CD4-positive, alpha-beta T cell treated with Interleukin-2 at 100 ng/mL for 4 hours (primary cell): ENCODE measurements at places on chromosomes 13 and 19.

GRCh38 chr13:93460005-93460404, 233.4 kb downstream of the GPC6 start:
- no peak for DNase-seq

DNA sequence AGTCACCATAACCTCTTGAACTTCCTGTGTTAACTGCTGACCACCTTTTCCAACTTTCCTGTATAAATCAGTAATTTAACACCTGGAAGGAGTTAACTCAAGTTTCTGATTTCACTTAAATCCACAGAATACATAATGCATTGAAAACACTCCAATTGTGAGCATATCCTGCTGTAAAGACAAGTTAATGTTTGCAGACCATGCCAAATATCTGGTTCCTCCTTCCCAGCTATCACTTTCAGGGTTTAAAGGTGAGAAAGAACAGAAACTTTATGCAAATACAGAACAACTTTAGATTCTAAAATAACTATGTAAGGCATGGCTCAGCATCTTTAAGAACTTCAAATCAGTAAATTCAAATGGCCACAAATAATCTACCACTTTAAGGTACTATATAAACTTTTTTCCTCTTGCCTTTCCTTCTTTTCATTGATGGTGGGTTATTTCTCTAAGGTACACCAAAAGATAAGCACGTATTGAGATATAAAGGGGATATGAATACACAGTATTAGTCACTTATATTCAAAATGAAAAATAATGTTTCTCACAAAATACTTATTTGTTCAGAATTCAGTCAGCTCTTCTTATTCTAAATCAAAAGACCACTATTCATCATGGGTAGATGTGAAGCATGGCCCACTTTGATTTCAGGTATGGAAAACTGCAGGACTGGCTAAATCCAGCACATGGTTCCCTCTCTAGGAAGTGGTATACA, 6.6 kb upstream of the TPTE2 start:
- no peak for DNase-seq

DNA sequence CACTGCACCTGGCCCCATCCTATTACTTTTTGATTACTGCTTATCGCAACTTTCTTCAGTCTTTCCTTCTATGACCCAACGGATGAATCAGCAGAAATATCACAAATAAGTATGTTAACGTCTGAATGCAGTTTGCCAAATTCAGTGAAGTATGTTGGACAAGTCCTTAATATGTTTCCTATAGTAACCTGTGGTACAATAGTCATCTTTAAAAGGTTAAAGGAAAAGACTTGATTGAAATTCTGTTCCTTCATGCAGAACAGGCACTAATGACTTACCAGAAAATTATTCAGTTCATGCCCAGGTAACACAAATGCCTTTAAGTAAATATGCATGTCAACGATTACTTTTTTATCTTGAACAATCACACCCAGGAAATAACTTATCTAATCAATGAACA, 242.6 kb downstream of the KCTD12 start:
- DNase-seq = no peak

GRCh38 chr19:34794066-34794960, 21.3 kb upstream of the ZNF599 start:
- DNase-seq = no peak

DNA sequence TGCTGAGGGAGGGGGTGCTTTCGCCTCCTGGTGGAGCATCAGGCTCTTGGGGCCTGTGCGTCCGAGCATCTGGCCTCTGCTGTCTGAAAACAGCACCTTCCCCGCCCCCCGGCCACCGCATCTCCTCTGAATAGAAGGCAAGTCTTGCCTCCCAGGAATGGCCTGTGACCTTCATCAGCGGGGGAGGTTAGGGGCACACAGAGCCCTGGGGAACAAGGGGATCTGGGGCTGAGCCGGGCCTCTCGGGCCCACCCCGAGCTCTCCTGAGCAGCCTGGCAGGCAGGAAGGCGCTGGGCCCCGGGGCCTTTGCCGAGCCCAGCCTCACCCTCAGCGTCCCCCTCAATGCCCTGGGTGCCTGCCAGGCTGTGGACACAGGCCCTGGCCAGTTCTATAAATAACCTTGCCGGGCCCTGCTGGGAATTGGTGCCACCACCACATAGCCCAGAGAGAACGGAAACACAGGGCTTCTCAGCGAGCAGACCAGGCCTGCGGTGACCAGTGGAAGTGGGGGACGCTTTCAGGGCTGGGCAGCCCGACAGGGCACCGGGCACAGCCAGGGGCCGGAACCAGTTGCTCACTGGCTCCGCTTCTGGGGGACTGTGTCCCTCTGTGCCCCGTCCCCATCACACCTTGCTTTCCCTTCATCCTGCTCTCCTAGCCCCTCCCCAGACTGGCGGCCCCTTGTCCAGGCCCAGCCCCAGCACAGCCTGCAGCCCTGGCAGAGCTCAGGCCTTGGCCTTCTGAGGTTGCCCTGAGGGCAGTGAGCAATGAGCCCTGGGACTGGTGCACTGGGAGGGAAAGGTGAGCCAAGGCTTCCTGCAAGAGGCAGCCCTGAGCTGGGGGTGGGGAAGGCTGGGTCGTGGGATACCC, 9.5 kb downstream of the STK11 start:
- no peak for DNase-seq

DNA sequence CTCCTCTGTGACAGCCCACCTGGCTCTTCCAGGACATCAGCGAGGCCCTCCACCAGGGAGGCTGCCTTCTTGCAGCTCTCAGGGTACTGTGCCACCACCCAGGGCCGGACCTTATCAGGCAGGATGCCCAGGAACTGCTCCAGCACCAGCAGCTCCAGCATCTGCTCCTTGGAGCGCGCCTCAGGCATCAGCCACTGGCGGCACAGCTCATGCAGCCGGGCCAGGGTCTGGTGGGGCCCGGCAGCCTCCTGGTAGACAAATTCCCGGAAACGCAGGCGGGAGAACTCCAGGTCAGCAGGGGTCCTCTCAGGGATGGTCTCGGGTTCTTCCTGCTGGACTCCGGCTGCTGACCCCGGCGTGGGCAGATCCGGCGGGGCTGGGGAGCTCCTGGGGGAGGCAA, 8.2 kb downstream of the ZSCAN18 start:
- DNase-seq = no peak

GRCh38 chr13:37109051-37109678, 3.7 kb upstream of the CSNK1A1L start:
- no peak for DNase-seq

DNA sequence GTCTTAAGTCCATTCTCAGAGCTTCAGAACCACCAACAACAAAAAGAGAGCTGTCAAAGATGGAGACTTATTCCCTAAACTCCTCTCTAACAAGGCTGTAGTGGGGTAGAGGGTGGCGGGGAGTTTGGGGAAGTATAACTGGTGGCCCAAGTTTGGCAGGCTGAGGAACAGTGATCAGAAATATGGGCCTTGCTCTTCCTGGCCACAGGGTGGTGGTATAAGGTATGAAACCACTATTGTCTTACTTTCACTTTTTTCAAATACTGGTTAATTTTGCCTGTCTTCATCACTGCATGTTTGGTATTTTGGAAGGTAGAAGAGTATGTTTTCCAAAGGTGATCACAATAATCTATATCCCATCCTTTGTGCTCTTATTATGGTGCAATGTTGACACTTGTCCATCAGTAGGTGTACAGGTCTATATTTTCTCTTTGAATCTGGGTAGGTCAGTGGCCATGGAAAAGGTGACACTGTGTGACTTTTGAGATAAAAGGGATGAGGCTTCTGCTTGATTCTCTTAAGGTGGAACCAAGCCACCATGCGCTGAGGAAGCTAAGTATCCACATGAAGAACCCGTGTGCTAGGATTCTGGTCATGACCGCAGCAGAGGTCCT, 23.2 kb upstream of the GPC5 start:
- DNase-seq = peak; percentile 24

DNA sequence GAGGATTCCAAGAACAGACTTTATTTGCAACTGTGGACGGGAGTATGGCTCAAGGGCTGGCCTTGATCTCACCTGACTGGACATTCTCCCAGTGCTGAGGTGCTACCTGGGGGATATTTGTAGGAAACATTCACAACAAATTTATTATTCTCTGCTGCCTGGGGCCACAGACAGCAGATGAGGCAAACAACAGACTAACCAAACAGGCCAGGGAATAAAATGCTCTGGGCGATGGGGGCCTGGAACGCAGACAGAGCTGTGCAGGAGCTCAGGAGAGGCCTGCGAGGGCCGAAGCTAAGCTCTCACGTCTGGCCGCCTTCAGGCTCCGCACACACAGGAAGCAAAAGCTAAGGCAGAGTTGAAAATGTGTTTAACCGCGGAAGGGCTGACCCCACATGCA, 7.8 kb downstream of the PLPP2 start:
- DNase-seq = no peak

GRCh38 chr19:7515645-7516151, at the start of gene ZNF358:
ZNF358 (plus strand) TSS chr19:7516103; CDS start chr19:7519243, 3,140 bp downstream.
- peak; percentile 8 for DNase-seq

GRCh38 chr19:17109962-17110598, 34.5 kb downstream of the MYO9B start:
- peak; percentile 14 for DNase-seq

- no peak for DNase-seq
Observed at GRCh38 chr19:4062419-4063368, 4.0 kb downstream of the ZBTB7A start.

GRCh38 chr13:71864986-71865873, 1.8 kb downstream of the DACH1 start:
- no peak for DNase-seq

DNA sequence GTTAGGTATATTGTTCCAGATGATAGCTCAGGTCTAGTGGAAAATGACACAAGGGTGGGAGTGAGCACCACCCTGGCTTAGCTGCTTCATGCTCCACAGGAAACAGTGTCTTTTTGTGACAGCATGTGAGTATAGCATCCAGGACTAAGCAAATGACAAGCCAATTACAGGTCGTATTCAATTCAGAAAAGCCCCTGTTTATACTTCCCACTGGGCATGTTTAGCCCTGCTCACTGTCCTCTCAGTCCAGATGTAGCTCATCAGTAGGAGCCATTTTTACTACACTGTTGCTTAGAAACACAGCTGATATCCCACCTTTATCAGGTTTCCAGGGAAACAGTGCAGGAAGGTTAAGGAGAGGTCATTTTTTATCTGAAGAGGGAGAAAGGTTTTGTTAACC, 8.0 kb downstream of the ABHD13 start:
- no peak for DNase-seq

GRCh38 chr19:34459614-34460013, 21.9 kb upstream of the WTIP start:
- DNase-seq = no peak

GRCh38 chr13:99258210-99258860, at the start of gene GPR18:
GPR18 (minus strand) TSS chr13:99258379; CDS start chr13:99255872, 2,507 bp downstream.
- peak; percentile 59 for DNase-seq

DNA sequence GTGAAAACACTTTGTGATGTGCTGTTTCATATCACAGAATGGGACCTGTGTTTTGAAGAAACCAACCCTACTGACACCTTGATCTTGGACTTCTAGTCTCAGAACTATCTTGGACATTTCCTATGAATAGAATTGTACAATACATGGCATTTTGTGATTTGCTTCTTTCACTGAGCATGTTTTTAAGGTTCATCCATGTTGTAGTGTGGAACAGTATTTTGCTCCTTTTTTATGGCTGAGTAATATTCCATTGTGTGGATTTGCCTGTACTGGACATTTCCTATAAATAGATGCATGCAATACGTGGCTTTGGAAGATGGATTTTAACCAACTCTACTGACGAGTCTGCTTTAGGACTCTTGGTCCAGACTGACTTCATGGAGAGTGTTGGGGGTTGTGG, 46.8 kb downstream of the VAV1 start:
- DNase-seq = no peak

- no peak for DNase-seq
Observed at GRCh38 chr13:34474187-34474868, 467.7 kb upstream of the NBEA start.

DNA sequence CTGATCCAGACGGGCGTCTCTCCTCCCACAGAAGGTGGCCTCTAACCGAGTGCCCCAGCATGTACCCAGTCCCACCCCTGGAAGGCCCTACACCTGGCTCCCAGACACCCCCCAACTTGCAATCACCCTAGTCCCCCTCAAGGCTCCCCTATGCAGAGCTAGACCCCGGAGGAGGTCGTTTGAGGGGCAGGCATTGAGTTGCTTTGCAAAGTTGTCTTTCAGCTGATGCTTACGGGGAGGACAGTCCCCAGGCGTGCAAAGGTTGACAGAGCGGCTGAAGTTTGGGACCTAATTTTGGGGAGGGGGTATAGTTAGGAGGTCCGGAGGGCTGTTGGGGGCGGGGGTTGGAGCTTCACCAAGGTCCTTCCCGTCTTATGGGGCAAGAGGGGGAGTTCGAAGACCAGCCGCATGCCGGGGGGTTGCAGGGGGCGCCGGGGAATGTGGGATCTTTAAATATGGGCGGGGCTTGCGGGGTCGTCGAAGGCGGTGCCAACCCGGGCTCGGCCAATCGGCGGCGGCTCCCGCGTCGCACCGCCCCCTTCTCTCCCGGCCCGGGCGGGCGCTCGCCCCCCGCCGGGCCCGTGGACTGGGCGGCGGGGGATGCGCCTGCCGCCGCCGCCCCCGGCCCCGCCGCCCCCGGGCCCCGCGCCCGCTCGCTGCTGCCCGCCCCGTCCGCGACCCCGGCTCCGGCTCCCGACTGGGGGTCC, at the start of gene KCNN1:
Gene KCNN1 (plus strand): TSS at position 558 of the 707 bp plus-strand sequence. CDS start 6,782 bp downstream, outside the sequence.
- DNase-seq = no peak
